Right ventricle myocardium superior (tissue), 1 donor: ENCODE measurements at places on chromosomes 6 and 20. TPM values are rescaled to one million over a fixed set of nuclear protein-coding genes. Genes with fewer than 3 reads are reported as not detected.

DNA sequence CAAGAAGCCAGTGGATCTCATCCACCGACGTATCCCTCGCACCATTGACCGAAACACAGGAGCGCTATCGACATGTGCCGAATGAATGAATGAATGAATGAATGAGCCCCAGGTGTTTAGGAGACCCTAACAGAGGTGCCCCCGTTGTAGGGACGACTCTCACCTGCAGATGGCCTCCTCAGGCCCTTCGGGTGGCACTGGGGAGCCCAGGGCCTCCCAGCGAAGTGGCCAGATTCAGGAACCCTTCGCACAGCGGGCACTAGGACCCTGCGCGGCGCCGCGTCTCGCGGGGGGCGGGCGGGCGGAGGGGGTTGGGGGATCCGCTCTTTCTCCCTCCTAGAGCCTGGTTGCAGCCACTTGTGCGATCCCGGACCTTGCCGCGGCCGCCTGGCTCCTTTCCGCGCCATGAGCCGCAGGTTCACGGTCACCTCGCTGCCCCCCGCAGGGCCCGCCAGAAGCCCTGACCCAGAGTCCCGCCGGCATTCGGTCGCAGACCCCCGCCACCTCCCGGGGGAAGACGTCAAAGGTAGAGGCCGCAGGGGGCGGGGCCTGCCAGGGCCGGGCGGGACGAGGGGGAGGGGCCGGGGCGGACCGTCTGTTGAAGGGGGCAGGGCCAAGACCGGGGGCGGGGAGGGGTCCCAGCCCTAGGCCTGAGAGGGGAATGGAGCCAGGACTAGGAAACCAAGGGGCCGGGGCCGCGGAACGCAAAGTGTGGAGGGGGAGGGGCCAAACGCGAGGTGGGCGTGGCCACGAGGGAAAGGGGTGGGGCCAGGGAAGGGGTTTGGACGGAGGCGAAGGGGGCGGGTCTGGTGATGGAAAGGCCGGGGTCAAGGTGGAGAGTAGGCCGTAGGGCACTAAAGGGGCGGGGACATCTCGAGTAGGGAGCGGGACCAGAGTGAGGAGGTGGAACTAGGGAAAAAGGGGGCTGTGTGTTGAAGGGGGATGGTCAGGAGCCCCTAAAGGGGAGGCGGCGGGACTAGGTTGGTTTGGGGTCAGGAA, 7.4 kb upstream of the SLC12A5 start:
- peak; percentile 47 for DNase-seq

DNA sequence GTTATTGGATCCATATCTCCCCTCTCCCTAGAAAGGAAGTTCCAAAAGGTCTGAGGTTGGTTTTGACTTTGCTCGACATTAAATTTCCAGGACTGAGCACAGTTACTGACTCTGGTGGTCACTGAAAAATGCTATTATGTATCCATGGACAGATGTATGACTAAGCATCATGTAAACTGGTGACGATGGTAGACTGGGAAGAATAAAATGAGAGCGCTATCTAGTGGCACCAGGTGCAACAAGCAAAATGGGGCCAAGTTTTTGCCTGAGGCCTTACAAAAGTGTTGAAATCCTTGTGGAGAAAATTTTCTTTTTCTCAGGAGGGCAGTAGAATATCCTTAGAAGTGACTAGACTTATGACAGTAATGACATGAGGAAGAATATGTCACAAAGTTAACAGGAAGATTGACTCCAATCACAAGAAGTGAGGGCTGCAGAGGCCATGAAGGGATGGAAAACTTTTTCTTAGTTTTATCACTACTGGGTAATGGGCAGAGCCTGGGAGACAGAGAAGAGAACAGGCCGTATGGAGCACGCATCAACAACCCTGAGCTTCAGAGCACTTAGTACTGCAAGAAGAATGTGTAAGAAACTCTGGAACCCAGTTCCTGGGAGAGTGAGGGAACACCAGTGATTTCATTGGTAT, 88.9 kb upstream of the ELOVL5 start:
- DNase-seq = no peak

GRCh38 chr6:14193524-14193923, 76.0 kb downstream of the CD83 start:
- no peak for DNase-seq

GRCh38 chr20:38764567-38765318, 16.5 kb downstream of the ACTR5 start:
- DNase-seq = no peak

DNA sequence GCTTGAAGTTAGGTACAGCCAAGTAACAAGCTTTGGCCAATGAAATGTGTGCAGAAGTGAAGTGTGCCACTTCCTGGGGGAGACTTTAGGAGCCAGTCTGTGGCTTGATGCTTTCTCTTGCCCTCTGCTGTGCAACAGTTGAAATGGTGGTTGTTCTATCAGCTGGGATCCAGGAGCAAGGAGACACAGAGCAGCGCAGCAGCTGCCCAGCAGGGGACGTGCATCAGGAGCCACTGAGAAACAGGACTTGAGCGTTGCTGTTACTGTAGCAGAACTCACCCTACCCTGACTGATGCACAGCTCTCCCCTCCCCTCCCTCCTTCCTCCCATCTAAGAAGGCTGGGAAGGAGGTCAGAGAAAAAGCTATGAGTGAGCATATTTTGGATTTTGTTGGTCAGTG, 18.9 kb upstream of the CCN5 start:
- no peak for DNase-seq

GRCh38 chr6:43821101-43821886, 51.3 kb downstream of the VEGFA start:
- no peak for DNase-seq

GRCh38 chr6:44858998-44859397, 469.1 kb upstream of the RUNX2 start:
- DNase-seq = no peak

GRCh38 chr6:143525356-143525755, 13.8 kb upstream of the FUCA2 start:
- no peak for DNase-seq

DNA sequence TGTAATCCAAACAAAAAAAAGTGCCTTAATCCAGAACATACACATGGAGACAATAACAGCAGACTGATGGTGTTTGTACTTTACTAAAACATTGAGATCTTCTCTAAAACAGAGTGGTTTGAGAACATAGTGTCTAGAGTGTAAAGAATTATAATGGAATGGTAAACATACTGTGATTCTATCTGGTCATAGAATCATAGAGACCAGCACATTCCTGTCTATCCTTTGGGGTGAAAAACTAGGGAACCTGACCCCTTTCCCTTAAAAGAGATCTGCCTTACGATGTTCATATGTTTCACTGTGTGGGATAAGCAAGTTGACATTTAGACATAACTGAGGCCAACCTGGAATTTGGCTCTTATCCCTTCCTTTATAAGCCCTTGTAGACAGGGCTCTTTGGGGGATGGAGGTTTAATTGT, 55.7 kb downstream of the TRMT11 start:
- DNase-seq = no peak

GRCh38 chr6:40923326-40923725, 115.7 kb downstream of the UNC5CL start:
- no peak for DNase-seq

- no peak for DNase-seq
Measured at GRCh38 chr6:73236144-73236750, 11.0 kb upstream of the KHDC1L start.

- no peak for DNase-seq
Measured at GRCh38 chr6:110270165-110270564, 88.0 kb downstream of the METTL24 start.

GRCh38 chr6:94751641-94752329, 825.5 kb upstream of the MANEA start:
- no peak for DNase-seq

- DNase-seq = no peak
Measured at GRCh38 chr6:49430187-49430586, 32.9 kb downstream of the MMUT start.

GRCh38 chr6:169854813-169855212, 103.4 kb downstream of the ERMARD start:
- no peak for DNase-seq

DNA sequence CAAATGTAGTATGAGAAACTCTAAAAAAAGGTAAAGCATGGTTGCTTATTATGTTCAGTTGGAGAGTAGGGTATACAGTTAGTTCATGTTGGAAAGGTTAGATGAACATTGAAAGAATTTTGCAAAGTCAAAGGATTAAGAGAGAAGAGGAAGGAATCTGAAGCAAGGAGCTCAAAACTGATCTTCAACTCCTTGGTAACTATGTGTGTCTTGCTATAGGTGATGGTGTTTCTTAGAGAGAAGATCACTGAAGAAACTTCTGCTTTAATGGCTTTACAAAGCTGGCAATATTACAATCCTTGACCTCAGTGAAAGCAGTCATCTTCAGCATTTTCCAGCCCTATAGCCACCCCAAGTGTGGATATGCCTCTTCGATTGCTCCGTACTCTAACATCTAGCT, 4.7 kb downstream of the HLA-DRA start:
- no peak for DNase-seq

- no peak for DNase-seq
Measured at GRCh38 chr20:47583551-47583950, 81.9 kb downstream of the NCOA3 start.

- DNase-seq = no peak
Measured at GRCh38 chr6:86888301-86888700, 49.0 kb upstream of the HTR1E start.

DNA sequence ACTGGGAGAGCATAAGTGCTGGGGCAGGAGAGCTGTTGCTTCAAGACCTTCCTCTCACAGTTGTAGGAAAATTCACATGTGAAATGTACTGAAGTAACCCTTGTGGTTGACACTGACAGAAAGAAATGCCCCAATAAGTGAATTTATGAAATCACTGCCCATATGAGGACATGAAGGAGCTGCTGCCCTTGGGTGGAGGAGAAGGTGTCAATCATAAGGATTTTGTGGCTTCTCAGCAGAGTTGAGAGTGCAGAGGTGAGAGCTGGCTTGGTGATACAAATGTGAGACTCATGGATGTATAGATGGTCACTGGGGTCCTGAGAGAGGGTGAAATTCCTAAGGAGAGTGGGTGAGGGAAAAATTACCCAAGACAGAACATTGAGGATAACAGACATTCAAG, 33.9 kb upstream of the CMTR1 start:
- DNase-seq = no peak

- no peak for DNase-seq
Measured at GRCh38 chr6:163579111-163579879, 164.8 kb downstream of the QKI start.

DNA sequence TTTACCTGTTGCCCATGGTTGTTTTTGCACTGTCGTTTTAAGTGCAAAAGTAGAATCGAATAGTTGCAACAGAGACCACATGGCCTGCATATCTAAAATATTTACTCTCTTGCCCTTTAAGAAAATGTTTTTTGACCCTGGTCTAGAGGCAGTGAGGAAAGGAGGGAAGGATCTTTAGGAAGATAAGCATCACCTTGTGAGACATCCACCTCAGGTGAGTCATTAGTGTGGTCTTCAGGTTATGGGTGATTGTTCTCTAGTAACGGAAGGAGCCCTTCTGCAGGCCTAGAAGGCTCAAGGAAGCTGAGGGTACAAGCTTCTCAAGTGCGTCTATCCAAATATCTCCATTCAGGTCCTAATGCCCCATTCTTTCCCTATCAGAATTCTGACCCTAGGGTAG, 6.6 kb upstream of the RAB44 start:
- DNase-seq = no peak

DNA sequence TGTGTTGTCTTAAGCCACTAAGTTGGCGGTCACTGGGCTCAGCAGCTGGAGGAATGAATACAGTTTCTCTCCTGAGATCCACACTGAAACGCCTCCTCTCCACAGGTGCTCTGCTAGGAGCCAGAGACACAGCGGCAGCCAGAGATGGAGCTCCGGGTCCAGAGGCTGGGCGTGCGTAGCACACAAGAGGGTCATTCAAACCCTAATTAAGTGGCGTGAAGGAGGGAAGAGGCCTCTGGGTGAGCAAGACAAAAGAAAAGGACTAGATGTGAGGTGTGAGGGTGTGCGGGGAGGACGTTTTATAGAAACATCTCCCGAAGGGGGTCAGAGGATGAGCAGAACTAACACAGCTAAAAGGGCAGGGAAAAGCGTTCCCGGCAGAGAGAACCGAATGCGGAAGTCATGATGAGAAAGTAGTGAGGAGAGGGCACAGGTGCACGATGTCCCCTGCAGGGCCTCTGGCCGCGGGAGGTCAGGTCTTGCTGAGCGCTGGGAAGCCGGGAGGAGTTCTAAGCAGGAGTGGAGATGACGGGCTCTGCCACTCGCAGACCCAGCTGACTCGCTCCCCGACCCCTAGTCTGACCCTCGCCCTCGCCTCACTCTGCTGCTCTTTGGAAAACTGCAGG, 54.4 kb downstream of the BMP7 start:
- DNase-seq = no peak

DNA sequence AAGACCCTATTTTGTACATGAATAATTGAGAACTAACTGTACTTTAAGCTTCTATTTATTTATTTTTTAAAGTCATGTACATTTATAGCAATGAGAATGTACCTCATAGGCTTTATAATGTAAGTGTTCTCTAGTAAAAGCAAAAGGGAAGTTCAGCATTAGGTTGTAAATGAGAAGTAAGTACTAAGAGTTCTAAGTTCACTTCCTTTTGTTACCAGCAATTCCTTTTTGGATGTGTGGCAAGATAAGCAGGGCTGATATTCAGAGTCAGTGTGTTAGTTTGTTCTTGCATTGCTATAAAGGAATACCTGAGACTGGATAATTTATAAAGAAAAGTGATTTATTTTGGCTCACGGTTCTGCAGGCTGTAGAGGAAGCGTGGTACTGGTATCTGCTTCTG, 54.0 kb upstream of the CCN2 start:
- DNase-seq = no peak

- DNase-seq = no peak
Measured at GRCh38 chr6:142443532-142443931, 141.7 kb downstream of the ADGRG6 start.

Gene ZNF318
- 10.2 TPM for total RNA-seq

Gene TFAP2D
- not detected for total RNA-seq

Gene ROS1
- total RNA-seq = 0.11 TPM

Gene SYCP2L
- total RNA-seq = 0.75 TPM

Gene NOL7
- 47.9 TPM for total RNA-seq

Gene LHFPL5
- not detected for total RNA-seq

Gene PRR18
- not detected for total RNA-seq

Gene LRP11
- 17.4 TPM for total RNA-seq

Gene ARID1B
- total RNA-seq = 49.2 TPM

Gene DLL1
- 18.6 TPM for total RNA-seq

Gene FUT9
- total RNA-seq = not detected

Gene MOG
- 10.3 TPM for total RNA-seq
